ENCODE measurements at places on chromosomes 6 and 20.

DNA sequence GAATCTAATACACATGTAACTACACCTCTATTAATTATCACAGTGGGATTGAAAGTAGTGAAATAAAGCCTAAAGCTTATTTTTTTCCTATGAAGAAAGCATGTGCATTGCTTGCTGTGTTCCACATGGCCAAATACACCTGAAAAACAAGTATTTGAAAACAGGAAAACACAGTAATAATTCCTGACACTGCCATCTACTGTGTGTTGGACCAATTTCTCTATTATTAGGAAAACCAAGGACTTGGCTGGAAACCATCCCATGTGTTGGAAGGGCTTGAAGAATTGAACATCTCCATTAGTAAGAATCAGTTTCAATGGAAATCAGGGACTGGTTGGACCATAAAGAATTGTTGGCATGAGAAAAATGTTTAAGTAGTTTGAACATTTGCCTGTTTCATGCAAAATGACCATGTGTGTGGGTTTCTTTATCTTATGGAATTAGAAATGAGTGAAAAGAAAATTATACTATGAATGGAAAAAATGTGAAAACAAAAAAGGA, 124.1 kb downstream of the PHF3 start:
- DNase-seq, result no peak

DNA sequence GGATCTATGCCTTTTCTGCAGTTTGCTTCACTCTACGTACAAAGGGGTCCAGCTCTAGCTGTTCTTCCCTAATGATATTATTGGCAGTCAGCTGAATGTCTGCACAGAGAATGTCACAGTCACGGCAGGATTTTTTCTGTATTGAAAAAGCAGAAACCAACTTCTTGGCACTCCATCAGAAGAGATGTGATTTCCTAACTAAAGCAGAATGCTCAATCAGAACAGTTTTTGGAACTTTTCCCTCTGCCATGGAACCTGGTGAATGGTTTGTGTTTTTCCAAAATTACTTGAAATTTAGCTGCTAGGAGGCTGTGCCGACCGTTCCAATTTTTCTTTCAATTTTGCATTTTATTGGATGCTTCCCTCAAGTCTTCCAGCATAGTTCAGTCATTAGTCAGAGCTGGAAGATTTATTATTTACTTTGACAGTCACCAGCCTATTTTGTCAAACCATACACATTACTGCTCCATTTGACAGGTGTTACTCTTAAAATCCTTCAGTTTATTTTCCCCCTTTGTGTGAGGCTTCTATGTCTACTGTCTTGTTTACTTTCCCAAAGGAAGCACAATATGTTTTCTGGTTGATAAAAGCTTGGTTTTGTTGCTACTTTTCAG, 259.6 kb upstream of the EPHA7 start:
- no peak for DNase-seq

GRCh38 chr6:129281168-129281796, 398.3 kb downstream of the LAMA2 start:
- no peak for DNase-seq

GRCh38 chr6:106160189-106160588, 74.1 kb downstream of the PRDM1 start:
- DNase-seq, result no peak

- DNase-seq, result no peak
Measured at GRCh38 chr6:8539453-8539852, 104.1 kb upstream of the SLC35B3 start.

DNA sequence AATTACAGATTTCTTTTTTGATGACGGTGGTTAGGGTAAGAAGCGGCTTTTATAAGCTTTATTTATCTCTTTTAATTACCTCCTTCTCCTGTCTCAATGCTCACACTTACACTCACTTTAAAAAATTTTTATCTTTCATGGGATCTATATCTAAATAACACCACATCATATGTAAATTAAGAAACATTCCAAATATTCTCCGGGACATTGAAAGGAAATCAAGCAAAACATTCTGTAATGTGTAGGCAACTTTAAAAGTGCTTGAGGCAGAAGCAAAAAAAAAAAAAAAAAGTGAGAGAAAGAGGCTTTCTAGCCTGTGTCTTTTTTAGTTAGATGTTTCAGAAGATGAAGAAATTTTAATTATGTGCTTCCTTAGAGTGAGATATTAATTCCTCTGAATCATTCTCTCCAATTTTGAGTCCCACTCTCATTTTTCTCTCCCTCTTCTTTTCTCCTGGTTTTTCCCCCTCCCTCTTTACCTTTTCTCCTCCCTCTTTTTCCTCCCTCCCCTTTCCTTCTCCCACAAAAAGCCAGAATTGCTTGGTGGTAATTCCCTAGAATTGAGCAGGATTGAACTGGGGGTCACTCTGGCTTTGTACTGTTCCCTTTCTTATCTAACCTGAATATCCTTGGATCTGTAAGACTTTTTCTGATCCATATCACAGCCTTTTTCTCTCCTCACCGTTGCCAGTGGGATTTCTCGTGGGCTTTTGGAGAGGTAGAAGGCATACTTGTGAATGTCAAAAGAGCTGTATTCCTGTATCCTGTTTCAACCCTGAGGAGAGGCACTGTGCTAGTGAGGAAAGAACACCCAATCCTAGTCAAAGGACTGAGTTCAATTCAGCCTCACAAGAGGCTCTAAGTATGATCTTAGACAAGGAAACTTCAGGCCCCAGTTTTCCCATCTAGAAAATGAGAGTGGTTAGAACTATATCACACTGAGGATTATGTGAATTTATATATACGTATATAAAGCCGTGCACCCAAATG, 30.4 kb downstream of the KCNQ5 start:
- DNase-seq, result no peak

DNA sequence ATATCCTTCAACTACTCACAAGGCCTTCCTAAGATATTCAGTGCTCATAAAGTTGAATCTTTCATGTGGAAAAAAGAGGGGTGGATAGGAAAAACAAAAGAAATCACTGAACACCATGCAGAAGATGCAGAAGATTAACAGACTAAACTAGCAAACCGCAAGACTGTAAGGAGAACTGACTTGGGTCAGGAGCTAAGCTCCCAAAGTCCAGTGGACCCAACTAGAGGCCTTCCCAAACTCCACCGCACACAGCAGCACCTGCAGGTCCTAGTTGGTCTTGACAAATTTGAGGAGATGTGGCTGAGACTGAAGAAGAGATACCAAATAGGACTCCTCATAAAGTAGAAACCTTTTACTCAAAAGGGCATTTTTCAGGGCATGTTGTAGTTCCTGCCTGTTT, 3.3 kb downstream of the RIPK1 start:
- no peak for DNase-seq

- no peak for DNase-seq
Measured at GRCh38 chr6:1575210-1576041, 34.3 kb upstream of the FOXC1 start.

DNA sequence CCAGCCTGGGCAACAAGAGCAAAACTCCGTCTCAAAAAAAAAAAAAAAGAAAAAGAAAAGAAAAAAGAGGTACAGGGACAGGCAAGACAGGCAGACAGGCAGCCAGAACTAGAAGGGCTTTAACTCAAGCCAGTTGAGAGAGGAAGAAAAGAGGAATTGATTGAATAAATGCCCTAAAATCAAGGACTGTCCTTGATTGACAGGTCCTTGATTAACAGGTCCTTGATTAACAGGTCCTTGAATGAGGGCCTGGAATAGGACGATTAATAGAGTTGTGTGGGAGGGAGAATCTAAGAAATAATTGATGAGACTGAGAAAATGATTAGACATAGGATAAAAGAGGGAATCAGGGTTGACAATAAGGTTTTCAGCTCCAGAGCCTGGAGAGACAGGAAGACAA, 36.1 kb downstream of the ZC2HC1B start:
- DNase-seq, result no peak

GRCh38 chr20:19969507-19970255, 47.5 kb upstream of the NAA20 start:
- no peak for DNase-seq

- DNase-seq, result no peak
Measured at GRCh38 chr20:12072221-12072953, 154.7 kb downstream of the BTBD3 start.

- no peak for DNase-seq
Measured at GRCh38 chr6:152750694-152751093, at the start of gene VIP. Gene VIP (plus strand): TSS chr6:152750797. CDS start chr6:152752178, 1,381 bp downstream.

DNA sequence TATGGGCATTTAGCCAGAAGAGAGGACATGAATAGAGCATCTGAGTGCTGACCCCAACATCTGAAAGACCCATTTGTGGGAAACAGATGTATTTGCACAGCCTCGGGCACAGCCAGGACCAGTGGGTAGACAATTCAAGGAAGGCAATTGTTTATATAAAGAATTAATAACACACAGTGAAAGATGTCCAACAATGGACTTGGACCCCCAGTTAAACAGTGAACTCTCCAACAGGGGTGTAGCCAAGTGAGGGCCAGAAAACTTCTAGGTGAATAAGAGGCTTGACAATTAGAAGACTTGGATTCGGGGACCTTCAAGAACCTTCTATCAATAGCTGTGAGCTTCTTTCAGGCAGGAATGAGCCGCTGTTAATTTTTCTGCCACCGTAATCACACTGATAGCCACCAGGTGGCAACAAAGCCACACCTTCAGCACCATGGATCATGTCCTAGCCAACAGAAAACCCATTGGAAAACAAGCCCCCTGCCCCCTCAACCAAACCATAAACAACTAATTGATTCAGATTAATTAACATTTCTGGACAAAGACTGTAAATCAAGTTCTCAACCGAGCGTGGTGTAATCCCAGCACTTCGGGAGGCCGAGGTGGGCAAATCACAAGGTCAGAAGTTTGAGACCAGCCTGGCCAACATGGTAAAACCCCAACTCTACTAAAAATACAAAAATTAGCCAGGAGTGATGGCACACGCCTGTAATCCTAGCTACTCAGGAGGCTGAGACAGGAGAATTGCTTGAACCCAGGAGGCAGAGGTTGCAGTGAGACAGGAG, 8.8 kb upstream of the SRSF6 start:
- no peak for DNase-seq

DNA sequence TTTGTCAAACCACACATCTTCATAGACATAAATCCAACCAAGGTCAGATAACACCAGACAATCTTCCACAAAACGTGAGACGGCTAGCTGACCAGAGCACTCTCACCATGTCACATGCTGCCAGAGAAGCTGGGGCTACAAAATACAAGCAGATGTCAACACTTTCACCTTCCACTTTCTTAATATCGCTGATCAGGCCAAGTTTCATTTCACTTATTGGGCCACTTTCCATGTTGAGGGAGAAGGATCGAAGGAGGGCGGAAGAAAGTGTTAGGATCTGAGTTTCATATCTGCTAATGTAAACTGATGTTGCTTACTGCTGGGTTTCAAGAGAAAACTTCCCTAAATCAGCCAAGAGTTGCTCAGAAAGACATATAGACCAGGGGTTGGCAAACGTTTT, 177.0 kb upstream of the PRDM1 start:
- DNase-seq, result no peak

- no peak for DNase-seq
Measured at GRCh38 chr20:11564491-11564890, 353.2 kb upstream of the BTBD3 start.

GRCh38 chr6:27230758-27231111, 16.8 kb upstream of the PRSS16 start:
- no peak for DNase-seq

DNA sequence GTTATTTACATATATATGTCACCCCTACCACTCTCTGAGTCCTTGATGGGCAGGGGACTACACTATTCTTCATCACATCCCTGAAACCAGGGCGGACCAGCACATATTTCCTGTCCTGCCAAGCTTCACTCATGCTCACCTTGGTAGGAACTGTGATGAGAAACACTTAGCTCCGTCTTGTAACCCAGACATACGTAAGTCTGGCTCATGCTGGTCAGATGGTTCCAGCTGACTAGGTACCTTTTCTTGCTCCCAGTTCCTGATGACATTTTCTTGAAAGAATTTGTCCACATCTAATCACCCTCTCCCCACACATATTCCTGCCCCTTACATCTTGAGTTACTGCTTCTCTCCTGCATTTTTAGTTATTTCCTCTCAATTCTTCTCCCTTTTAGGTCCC, 122.2 kb upstream of the MYLIP start:
- no peak for DNase-seq

- DNase-seq, result no peak
Measured at GRCh38 chr20:22946596-22946995, 88.5 kb upstream of the SSTR4 start.

DNA sequence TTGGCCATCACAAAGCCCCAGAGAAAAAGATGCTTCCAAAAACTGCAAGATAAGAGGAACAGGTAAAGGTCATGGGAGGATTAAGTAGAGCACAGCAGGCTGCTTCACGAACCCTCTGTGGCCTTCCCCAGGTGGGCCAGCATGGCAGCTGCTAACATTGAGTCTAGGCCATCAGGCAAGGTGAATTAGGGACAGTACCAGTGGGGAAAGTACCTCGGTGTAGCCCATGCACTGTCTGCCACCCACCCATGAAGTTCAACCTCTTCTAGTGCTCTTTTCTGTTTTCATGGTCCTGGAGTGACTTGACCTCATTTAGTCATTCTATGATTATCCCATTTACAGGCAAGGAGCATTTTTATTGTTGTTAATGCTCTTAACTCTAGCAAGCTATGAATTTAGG, 108.6 kb upstream of the DUSP22 start:
- DNase-seq, result no peak

- DNase-seq, result no peak
Measured at GRCh38 chr20:33282991-33283555, at the start of gene BPIFB1. Gene BPIFB1 (plus strand): TSS chr20:33283214. CDS start chr20:33286074, 2,860 bp downstream.

- no peak for DNase-seq
Measured at GRCh38 chr6:81857812-81858211, 105.3 kb upstream of the TENT5A start.

DNA sequence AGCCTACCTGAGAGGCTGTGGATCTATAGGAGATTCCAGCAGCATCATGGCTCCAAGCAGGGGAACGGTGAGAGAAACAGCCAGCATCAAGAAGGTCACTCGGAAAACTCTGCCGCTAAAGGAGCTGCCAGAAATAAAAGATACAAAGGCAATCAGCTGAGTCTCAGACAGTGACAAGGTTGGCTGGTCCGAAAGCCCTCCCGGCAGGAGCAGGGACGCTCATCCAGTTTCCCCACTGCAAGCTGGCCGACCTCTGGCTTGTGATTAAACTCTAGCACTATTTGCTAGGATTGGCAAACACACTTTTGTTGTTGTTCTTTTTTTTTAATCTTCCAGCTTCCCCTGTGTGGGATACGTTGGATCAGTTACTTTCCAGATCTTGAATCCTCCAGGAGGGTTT, 8.7 kb downstream of the APMAP start:
- no peak for DNase-seq

GRCh38 chr6:168032005-168032760, 34.7 kb downstream of the KIF25 start:
- DNase-seq, result no peak

- DNase-seq, result no peak
Measured at GRCh38 chr6:106894978-106895702, 79.4 kb downstream of the CD24 start.

All from NCI-H187 (cell line).